ENCODE measurements at places on chromosomes 5 and 9.

GRCh38 chr9:18358325-18358724 lies 115.6 kb upstream of the ADAMTSL1 start:
- peak; percentile 65 for DNase-seq

GRCh38 chr5:50724-51499 lies 41.1 kb upstream of the PLEKHG4B start:
- no peak for DNase-seq

- peak; percentile 76 for DNase-seq
These were observed 363.9 kb downstream of the AGTPBP1 start for GRCh38 chr9:85377731-85378289.

DNA sequence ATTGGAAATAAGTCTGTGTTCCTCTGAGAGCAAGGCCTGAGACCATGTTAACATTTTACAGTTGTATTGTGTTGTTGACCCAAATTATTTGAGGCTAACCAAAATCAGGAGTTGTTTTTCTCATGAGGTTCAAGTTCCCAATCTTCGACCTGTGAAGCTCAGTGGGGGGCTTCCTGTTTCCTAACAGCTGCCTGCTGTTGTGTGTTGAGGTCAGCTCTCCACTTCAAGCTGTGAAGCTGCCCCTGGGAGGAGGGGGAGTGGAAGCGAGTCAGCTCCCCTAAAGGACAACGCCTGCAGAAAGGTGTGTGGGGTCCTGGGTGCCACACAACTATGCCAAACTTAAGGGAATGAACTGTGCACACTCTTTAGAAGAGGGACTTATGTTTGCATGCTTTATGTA lies 295.5 kb downstream of the IRX1 start:
- DNase-seq: no peak

- DNase-seq: peak; percentile 84
These were observed 182.2 kb downstream of the AUH start for GRCh38 chr9:91179237-91180138.

GRCh38 chr5:155088811-155089210 lies 75.3 kb downstream of the KIF4B start:
- no peak for DNase-seq

GRCh38 chr5:140004174-140004573 lies 38.9 kb downstream of the NRG2 start:
- DNase-seq: no peak

- peak; percentile 70 for DNase-seq
These were observed 21.0 kb downstream of the NR2F1 start for GRCh38 chr5:93603793-93604643.

- DNase-seq: no peak
These were observed 164.5 kb downstream of the PIK3R1 start for GRCh38 chr5:68380078-68380477.

GRCh38 chr5:135238622-135239452 lies 160.2 kb downstream of the MACROH2A1 start:
- DNase-seq: no peak
